ENCODE measurements at places on chromosomes 13 and 19.

GRCh38 chr19:8209462-8210378 lies 550 bp downstream of the CERS4 start:
- peak; percentile 72 for DNase-seq

DNA sequence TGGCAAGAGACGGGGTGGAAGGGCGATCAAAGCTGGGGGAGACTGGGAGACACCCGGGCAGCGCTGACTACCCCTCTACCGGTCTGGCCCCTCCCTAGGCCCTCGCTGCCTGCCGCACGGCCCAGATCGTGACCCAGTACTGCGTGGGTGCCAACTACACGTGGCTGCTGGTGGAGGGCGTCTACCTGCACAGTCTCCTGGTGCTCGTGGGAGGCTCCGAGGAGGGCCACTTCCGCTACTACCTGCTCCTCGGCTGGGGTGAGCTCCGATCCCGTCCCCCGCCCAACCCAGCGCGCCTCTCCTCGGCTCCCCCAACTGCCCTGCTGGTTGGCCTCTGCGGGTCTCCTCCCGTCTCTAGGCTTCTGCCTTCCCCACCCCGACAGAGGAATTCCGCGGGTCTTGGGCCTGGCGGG lies 8.8 kb downstream of the GIPR start:
- peak; percentile 12 for DNase-seq

GRCh38 chr19:31451686-31452330 lies 102.6 kb upstream of the TSHZ3 start:
- DNase-seq = no peak

GRCh38 chr19:7670150-7670783 lies 1.4 kb downstream of the RETN start:
- no peak for DNase-seq

- DNase-seq = no peak
Observed at GRCh38 chr13:20192836-20193161, at the start of gene GJB2. Gene GJB2 (minus strand): TSS chr13:20192938. CDS start chr13:20189581, 3,357 bp downstream.

- no peak for DNase-seq
Observed at GRCh38 chr13:20553311-20553710, 13.6 kb upstream of the IFT88 start.

GRCh38 chr13:77040835-77041234 lies 13.9 kb upstream of the FBXL3 start:
- DNase-seq = no peak

GRCh38 chr13:98532254-98532653 lies 44.7 kb downstream of the STK24 start:
- no peak for DNase-seq

GRCh38 chr19:1837222-1837565 lies 11.1 kb downstream of the REXO1 start:
- no peak for DNase-seq

DNA sequence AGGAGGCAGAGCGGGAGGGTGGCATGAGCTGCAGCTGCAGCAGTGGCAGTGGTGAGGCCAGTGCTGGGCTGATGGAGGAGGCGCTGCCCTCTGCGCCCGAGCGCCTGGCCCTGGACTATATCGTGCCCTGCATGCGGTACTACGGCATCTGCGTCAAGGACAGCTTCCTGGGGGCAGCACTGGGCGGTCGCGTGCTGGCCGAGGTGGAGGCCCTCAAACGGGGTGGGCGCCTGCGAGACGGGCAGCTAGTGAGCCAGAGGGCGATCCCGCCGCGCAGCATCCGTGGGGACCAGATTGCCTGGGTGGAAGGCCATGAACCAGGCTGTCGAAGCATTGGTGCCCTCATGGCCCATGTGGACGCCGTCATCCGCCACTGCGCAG lies 2.0 kb downstream of the EGLN2 start:
- no peak for DNase-seq
